ENCODE measurements at places on chromosomes 3 and 15. TPM values are rescaled to one million over a fixed set of nuclear protein-coding genes. Genes with fewer than 3 reads are reported as not detected.

The GCSAM gene
- total RNA-seq, result 2.2 TPM

The LMOD3 gene
- total RNA-seq, result not detected

The TTLL13 gene
- 0.21 TPM for total RNA-seq

The PRR20G gene
- total RNA-seq, result not detected

The KCNAB1 gene
- 0.80 TPM for total RNA-seq

The COLQ gene
- total RNA-seq, result 0.37 TPM

The LRRC15 gene
- not detected for total RNA-seq

The CCDC54 gene
- not detected for total RNA-seq

All from mammary epithelial cell (primary cell).